SK-MEL-5 (cell line): ENCODE measurements at places on chromosomes 11 and 22.

GRCh38 chr11:129946256-129946655 is 50.9 kb upstream of the NFRKB start:
- DNase-seq: no peak

DNA sequence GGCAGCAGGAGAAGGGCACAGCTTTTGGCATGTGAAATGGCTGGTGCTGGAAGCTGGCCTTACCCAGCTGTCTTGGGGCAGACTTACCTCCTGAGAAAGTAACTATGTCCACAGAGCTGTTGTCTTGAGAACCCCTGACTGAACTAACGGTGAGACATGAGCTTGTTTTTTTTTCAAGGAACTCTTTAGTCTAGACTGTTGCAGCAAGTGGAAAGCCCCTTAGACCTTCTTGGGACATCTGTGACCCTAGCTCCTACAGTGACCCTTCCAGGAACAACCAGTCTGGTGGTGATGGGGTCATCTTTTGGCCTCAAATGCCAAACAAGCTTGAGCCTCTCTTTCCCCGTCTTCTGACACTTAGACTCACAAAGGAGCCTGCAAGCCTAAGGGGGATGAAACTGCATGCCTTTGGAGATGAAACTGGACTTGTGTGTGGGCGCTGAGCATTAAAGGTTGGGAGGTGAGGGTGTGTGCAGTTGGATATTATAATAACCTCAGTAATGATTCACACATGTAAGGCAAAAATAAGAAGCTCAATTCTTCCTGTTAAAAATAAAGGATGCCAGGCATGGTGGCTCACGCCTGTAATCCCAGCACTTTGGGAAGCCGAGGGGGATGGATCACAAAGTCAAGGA is 35.4 kb downstream of the SDHD start:
- DNase-seq: no peak

GRCh38 chr11:79413268-79413667 is 27.6 kb downstream of the TENM4 start:
- peak; percentile 69 for DNase-seq

DNA sequence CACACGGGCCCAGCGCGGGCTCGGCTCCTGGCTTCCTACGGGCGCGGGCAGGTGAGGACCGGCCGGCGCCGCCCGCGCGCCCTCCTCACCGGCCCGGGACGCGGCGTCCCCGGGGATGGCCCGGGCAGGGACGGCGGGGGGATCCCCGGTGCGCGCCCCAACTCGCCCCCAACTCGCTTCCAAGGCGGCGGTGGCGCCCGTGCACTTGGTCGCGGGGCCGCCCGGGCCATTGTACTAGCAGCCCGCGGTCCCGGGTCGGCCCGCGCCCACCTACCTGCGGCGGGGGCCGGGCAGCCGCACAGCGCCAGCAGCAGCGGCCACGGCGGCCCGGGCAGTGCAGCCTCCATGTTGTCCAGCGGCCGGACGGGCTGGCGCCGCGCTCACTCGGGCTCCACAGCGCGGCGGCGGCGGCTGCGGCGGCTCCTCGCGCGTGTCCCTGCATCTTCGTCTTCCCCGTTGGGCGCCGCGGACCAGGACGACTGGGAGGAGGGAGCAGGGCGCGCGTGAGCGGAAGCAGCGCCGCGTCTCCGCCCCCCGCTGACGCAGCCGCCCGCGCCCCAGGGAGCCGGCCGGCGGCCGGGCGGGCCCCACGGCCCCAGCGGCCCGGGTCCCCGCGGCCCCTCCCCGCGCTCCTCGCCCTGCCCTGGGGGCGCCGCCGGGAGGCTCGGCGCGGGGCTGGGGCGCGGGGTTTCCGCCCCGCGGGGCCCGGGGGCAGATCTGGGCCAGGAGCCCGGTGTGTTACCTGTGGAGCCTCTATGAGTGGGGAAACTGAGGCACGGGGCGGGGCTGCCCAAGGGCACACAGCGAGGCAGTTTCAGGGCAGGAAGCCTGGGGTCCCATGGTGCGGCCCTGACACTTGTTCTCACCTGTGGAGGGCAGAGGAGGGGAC is 159.3 kb upstream of the GRK3 start:
- DNase-seq: peak; percentile 57

GRCh38 chr11:74672956-74673692 is 58.1 kb downstream of the CHRDL2 start:
- DNase-seq: peak; percentile 17

- DNase-seq: peak; percentile 61
Observed at GRCh38 chr11:33362051-33362910, 105.1 kb downstream of the HIPK3 start.

DNA sequence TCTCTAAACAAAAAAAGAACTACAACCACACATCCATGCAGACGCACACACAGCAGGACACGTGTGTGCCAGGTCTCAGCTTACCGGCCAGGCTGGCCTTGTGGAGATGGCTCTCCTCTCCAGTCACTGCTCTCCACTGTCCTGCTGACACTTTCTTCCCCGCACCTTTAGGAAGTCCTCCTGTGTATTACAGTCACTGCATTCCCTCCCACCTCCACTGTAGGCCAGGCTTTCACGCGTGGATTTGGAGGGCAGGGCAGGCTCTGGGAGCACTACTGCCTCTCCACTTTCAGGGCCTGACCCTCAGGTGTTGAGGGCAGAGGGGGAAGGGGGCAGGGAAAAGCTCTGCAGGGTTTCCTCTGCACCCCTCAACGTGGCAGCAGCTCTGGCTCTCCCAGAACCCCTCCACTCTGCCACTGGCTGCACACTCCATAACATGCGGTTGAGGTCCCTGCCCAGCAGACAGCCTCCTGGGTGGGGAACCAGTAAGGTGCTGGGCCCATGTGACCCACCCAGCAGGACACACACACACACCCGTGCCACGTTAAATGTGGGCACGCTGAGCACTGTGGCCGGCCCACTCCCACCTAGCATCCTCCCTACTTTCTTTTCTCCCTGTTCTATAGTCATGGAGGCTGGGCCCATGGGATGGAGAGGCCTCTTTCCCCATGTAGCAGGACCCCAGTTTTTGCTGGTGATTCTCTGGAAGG is 107.0 kb upstream of the PITPNB start:
- no peak for DNase-seq

GRCh38 chr22:31447337-31447736 is 42.3 kb downstream of the EIF4ENIF1 start:
- no peak for DNase-seq

DNA sequence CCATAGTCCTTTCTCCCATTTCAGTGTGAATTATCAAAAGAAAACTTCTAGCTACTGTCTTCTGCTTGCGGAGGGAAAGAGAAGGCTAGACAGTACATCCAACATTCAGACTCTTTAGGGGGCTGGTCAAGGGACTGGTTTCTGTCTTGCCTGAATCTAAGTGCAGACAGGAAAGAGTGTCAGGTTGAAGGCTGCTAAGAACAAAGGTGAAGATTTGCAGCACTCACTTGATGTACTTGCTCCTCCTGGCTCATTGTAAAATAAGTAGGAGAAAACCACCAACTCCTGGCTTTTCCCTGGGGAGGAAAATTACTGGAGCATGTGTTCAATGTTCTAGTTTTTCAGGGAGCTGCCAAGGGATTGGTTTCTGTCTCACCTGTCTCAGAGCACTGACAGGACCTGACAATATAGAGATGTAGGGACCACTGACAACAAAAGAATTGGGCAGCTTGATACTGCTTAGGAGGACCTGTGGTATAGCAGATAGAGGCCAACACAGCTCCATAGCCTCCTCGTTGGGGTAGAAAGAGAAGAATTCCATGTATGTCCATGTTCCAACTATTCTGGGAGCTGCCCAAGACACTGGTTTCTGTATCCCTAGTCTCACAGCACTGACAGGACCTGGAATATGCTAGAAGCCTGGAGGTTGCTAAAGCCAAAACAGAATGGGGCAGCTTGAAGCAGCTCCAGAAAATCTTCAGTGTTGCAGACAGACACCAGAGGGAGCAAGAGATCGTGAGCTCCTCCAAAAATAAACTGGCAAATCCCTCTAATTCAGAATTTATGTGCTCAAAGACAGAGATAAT is 39.7 kb upstream of the MMP12 start:
- DNase-seq: peak; percentile 57

DNA sequence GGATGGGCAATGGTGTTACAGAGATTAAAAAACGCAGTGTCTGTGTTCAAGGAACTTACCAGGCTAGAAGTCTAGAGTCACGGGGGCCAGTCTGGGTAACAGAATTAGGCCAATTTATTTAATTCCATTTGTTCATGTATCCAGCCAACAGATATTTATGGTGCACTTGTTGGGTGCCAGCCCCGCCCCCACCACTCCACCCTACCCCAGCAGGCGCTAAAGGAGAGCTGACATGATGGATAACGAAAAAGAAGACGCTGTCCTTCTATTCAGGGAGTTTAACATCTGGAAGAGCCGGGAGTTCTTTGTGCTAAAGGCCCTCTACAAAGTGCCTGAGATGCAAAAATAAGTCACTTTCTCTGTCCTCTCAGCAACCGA is 1.1 kb upstream of the BMAL1 start:
- no peak for DNase-seq

DNA sequence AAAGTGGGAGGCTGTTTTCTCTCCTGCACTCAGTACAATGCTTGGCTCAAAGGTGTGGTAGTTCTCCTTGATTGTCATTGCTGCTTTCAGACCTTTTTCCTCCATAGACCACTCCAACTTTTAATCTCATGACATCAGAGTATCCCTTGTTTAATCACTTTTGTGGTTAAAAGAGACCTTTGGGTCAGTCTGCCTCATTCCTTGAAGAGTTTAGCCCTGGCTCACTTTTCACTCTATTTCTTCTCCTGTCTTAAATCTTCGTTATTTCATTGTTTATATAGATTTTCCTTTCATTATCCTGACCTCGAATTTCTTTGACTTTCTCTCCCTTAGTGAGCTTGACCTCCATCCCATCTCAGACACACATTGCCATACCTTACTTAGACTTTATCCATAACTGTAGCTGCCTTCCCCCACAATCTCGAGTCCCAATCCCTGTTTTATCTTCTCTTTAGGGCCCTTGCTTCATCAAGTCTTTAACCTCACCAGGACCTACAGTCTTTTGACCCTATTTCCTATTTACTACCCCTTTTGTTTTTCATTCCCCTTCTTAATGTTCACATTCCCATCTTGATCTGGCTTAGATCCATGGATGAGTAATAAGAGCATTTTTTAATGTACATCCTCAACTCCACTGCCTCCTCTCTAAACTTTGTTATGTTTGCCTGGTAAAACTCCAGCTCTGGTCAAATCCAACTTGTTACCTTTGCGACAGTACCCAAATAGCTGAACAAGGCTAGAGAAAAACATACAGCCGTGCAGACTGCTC is 9.5 kb downstream of the ATXN10 start:
- no peak for DNase-seq

DNA sequence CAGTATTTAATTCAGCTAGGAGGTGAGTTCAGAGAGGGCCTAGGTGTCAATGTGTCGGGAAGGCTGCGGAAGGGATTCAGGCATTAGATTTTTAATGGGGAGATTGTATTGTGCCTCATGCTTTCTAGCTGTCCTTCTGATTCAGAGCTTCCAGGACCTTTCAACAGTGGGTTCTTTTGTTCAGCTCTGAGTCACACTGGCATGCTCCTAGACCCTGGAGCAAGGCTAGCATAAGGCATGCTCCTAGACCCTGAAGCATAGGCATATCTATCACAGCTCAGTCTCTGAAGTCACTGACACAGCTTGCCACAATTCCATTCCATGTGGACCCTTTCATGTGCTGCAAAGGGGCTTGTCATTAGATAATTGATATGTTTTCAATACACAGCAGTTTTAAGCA is 396.9 kb downstream of the RAB38 start:
- peak; percentile 96 for DNase-seq

DNA sequence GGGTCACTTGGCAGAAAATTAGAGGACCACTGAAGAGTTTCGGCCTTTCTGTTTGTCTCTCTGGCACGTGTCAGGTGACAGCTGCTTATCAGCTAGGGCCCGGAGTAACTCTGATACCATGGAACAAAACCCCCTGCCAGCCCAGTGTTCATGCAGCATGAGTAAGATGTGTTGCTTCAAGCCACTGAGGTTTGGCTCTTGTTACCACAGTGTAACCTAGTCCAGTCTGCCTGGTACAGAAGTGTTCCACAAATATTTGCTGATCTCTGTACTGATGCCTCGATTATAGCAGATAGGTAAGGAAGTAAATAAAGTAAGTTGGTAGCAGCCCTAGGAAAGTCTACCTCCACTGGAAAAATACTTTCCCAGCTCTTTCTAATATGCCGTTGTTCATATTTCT is 20.5 kb upstream of the ETS1 start:
- no peak for DNase-seq

DNA sequence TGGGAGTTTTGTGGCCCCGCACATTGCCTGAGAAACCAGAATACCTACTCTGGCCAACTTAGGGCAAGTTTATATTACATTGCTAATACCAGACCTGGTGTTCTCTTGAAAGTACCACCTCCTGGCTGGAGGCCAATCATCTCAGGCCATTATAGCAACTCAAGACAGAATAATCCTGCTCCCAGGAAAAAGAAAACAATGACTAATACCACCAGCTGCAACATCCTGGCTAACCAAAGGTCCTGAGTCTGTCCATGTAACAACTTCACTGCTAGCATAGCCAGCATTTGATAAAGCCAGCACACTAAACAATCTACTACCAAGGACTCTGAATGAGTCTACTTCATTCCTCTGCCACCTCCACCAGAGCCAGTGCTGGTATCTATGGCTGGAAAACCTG is 1298.7 kb upstream of the CNTN5 start:
- no peak for DNase-seq

DNA sequence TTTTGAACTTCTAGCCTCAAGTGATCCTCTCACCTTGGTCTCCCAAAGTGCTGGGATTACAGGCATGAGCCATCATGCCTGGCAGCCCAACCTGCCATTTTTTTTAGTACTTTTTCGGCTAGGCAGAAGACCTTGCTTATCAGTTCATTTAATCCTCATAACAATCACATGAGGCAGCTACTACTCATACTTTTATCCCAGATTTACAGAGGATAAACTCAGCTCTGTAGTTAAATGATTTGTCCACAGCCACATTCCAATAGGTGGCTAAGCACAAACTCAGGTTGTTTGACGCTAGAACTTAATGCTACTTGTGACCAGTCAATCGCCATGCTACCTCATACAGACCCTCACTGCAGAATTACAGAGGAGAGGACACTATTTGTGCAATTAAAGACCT is 28.1 kb downstream of the SBF2 start:
- DNase-seq: no peak

- DNase-seq: no peak
Observed at GRCh38 chr11:96329855-96330510, 13.0 kb downstream of the MAML2 start.

- DNase-seq: no peak
Observed at GRCh38 chr11:12174128-12174476, 63.7 kb downstream of the MICAL2 start.

DNA sequence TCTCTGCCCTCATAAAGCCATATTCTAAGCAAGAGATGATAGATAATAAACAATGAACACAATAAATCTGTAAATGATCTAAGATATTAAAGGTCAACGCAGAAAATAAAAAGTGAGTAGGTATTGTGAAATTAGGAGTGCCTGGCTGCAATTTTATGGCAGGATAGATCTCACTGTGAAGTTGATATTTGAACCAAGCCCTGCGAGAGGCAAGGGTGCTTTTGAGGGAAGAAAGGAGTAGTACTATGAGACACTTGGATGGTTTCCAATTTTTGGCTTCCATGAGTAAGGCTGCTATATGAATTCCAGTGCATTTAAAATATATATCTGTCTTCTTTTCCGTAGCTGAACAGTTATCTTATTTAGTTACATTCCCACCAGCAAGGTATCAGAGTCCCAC is 720.0 kb upstream of the CNTN5 start:
- no peak for DNase-seq

- DNase-seq: no peak
Observed at GRCh38 chr11:9562716-9563115, 10.8 kb upstream of the WEE1 start.

- DNase-seq: peak; percentile 30
Observed at GRCh38 chr11:12376259-12377081, 901 bp upstream of the PARVA start.
